NCI-H2107 (cell line): ENCODE measurements at places on chromosomes 7 and 10.

DNA sequence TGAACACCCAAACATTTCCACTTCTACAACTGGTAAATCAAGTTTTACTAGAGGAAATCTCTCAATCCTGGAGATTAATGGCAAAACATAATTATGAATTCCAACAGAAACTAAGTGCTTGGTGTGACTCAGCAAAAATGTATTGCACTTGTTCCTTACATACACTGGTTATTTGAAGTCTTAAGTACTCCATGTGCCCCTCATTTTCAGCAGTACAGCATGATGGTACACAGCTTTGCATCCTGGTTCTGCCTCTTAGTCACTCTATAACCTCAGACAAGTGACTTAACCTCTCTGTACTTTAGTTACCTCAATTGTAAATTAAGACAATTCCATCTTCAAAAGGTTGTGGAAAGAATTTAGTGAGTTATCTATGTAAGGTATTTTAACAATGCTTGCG is 12.9 kb downstream of the SLC16A12 start:
- no peak for DNase-seq

DNA sequence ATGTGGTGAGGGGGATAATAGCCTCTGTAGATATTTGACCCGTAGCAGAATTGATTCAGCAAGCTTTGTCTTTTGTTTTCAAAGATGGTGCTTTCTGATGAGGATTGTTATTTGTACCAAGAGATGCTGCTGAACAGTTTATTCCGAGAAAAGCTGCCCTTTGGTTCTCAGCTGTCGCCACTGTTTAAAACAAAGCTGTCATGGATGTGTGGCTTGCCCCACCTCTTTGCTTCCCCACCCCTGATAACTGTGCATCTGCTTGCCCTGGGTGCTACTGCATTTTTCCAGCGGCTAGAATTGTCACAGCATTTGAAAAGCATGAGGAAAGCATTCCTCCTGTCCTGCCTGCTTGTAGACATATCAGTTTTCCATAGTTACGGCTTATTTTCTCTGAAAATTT is 226.9 kb upstream of the CSTF2T start:
- no peak for DNase-seq

- peak; percentile 53 for DNase-seq
Observed at GRCh38 chr7:32289651-32290414, 200.3 kb downstream of the LSM5 start.

GRCh38 chr10:85791818-85792532 is 574.6 kb downstream of the GRID1 start:
- DNase-seq = no peak

DNA sequence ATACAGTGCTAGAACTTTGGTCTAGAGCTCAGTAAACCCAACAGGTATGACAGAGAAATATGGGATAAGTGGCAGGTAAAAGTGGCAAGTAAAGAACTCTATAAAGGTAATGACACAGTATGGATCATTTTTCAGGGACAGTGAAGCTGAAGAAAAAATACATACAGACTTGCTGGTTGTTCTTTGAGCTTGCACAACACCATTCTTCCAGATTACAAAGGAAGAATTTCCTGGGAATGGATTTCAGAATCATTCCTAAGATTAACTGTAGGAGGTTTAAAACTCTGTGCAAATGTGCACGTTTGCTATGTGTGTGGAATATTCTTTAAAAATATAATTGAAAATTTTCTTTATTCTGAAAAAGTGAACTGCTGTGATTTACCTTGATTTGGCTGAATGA is 36.0 kb downstream of the PHF14 start:
- no peak for DNase-seq

- no peak for DNase-seq
Observed at GRCh38 chr10:48289501-48290238, 15.2 kb upstream of the FRMPD2 start.

GRCh38 chr7:124761164-124761715 is 4.4 kb downstream of the GPR37 start:
- no peak for DNase-seq

- DNase-seq = no peak
Observed at GRCh38 chr10:63120554-63120953, 12.6 kb upstream of the NRBF2 start.

GRCh38 chr10:7243873-7244272 is 167.0 kb downstream of the SFMBT2 start:
- DNase-seq = no peak

DNA sequence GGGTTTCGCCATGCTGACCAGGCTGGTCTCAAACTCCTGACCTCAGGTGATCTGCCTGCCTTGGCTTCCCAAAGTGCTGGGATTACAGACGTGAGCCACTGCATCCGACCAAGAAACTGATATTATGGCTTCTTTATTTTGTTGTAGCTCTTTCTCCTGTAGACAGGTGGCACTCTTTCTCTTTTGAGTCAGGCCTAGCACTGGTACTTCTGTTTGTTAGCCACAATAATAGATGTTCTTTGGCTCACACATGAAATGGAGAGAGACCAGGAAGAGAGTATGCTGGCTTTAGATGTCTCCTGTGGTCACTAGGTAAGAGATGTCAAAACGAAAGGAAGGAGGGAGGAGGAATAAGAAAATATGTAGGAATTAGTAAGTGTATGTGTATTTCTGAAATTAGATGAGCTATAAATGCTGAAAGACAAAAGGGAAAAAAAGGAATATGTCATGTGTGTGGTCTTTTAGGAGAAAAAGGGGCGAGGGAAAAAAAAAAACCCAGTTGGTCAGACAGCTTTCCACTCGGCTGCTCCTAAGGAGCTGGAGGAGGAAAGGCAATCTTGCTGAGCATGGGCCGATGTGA is 78.7 kb downstream of the CLEC2L start:
- peak; percentile 25 for DNase-seq

- no peak for DNase-seq
Observed at GRCh38 chr10:104240078-104240477, 7.9 kb upstream of the CFAP43 start.

DNA sequence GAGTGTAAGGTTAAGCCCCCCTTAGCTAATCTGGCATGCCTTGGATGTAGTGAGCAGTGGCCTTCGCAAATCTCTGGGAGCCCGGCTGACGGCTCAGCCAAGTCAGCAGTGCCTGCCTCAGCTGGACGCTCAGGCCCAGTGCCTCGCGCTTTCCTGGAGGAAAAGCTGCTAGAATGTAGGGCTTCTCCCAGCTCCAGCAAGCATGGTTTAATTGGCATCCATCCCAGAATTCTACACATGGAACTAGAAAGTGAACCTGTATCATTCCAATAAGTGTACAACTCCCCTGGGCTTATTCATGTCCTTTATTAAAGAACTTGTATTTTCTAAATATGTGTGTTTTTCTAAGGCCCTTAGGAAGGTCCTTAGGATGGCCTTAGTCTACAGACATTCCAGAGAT is 287.8 kb upstream of the SHH start:
- no peak for DNase-seq

DNA sequence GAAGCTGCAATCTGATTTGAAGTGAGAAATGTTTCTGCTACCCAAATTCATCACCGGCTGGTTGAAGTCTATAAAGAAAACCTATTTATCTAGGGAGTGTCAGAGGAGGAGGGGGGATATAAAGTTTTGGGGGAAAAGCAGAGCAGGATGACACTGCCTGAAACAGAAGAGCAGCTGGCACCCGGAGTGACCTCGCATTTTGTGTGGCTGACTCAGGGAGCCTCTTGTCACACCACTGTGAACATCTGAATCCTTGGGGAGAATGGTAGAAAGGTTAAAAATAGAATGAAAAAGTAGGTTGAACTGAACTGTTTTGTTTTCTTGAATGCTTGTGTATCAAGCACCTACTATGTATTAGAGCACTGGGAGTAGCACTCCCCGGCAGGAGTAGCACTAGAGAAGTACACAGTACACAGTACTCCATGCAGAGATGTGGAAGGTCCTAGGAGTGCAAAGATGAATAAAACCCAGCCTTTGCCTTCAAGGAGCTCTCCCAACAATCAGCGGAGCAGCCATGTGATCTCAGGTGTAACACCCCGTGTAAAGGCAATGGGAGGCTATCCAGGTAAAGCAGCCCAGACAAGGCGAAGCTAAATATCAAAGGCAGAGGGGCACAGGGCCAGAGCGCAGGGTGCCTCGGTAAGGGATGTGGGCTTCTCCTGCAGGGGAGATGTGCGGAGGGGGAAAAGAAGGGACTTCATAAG is 13.5 kb downstream of the CRTAC1 start:
- no peak for DNase-seq

DNA sequence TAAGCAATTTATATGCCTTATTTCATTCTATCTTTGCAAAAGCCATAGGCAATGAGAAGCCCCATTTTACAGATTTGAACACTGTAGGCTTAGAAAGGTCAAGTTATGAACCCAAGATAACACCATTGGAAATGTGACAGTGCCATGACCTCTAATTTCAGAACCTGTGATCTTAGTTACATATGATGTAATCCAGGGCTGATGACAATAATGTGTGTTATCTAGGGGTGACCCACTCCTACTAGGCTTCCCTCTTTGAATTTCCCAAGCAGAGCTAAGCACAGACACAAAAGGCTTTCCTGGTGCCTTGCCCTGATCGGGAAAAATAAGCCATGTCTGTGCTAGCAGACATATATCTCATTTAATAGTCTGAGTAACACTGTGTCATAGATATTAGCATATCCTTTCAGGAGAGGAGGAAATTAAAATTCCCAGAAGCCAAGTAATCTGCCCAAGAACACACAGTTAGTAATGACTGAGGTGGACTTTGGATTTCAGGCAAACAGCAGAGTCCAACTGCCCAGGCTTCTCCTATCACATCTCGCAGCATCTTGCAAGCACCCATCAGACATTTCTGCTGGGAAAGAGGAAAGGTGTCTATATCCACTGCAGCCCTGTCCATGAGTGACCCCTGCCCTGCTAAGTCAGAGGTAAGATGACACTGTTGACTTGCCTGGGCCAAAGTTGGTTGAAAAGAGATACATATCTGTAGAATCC is 2.8 kb upstream of the TECTB start:
- DNase-seq = no peak

DNA sequence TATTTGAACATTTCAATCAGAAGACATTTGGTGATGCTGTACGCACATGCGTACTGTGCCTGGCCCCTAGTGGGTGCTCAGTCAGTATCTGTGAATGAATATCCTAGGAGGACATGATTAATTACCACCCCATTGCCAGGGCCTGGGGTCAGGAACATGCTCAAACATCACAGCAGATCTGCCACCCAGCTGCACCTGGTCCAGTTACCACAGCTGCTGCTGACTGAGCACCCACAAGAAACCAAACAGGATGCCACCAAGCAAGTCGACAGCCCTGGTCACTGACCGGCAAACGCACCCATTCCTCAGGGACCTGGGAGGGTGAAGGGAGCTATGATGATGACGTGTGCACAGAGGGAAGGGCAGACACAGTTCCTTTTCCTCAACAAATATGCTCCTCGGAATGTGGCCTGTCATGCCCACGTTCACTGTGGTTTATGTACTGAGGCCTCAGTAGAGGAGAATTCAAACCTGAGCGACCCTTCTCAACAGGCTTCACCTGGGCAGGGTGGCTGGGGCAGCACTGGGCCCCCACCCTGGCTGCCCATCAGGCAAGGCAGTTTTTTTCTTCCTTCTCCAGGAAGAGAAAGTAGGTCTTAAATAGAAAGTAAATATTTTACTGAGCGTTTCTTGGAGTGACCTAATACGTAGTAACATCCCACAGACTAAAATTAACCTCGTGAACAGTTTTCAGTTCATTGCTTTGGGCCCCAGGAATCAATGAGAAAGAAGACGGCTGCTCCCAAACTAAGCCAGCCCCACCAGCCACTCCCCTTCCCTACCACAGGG is 13.4 kb downstream of the CTBP2 start:
- DNase-seq = no peak

DNA sequence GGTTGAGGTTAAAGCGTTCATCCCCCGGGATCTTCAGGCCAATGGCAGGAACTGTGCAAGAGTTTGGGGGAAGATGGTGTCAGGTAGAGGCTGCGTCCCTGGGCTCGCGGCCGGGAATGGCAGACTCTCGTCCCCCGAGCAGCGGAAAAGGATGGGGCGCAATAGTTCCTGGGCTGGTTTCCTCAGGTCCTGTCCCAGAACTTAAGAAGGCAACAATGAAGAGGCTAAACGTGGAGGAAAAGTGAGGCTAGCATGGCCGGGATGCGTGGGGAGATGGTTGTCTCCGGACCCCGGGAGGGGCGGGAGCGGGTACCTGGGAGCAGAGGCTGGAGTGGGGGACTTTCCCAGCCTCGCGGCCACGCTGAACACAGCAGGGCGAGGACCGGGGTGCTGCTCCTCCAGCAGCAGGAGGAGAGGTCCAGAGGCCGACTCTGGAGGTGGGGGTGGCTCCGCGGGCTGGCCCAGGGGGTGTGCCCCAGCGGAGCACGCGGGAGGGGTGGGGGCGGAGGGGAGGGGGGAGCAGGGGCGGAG is 882 bp downstream of the IRF5 start:
- no peak for DNase-seq

- no peak for DNase-seq
Observed at GRCh38 chr10:132899751-132900065, 42.7 kb downstream of the CFAP46 start.

- no peak for DNase-seq
Observed at GRCh38 chr7:135467207-135467711, 42.6 kb downstream of the CNOT4 start.

DNA sequence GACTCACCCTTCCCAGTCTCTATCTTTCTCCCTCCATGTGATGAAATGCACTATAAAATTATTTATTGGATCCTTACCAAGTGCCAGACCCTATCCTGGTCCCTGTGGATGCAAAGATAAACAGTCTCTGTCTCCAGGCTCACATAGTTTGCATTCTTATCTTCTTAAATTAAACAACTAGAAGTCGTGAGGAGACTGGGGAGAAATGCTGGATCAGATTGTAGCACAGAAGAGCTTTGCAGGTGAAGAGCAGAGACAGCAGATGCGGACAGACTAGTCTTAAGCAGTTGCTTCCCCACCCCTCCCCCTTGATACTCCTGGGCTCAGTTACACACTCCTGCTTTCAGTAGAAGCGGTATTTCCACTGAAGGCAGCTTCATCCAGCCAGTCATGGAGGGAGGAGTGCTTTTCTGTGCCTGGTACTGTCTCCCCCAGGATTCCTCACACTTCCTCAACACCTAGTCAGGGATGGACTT is 20.8 kb upstream of the CDK1 start:
- DNase-seq = no peak

- DNase-seq = no peak
Observed at GRCh38 chr10:92502296-92502808, 71.5 kb downstream of the IDE start.

GRCh38 chr10:44470784-44471183 is 85.9 kb upstream of the CXCL12 start:
- no peak for DNase-seq

DNA sequence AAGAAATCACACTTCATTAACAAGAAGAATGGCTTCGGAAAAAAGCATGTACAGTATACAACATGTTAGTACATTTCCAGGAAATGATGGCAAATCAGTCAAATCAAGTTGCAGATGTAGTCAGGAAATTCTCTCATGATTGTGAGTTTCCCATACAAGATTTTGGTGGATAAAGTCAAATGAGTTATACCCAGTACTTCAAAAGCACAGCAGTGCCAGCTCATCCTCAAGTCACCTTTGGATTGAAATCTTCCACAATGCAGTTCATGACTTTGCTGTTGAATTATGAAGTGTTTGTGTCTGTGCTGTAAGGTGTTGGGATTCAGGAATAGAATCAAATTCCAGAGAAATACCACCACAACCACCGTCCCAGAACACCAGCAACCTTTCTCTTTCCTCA is 301.3 kb upstream of the BMPER start:
- DNase-seq = no peak
